ENCODE measurements at places on chromosomes 4 and X. TPM values are rescaled to one million over a fixed set of nuclear protein-coding genes. Genes with fewer than 3 reads are reported as not detected.

ZMAT1 gene
- 2.0 TPM for total RNA-seq

MAGEC2 gene
- total RNA-seq = 0.28 TPM

MTNR1A gene
- total RNA-seq = not detected

ZIC3 gene
- total RNA-seq = not detected

PHKA1 gene
- total RNA-seq = 6.2 TPM

CLCN5 gene
- total RNA-seq = 16.3 TPM

Measured in regular cardiac myocyte (primary cell).